RWPE2 (cell line): ENCODE measurements at places on chromosomes 12 and 14.
A peak's percentile ranks its signal among the peaks of the same experiment; 100 is the strongest.

DNA sequence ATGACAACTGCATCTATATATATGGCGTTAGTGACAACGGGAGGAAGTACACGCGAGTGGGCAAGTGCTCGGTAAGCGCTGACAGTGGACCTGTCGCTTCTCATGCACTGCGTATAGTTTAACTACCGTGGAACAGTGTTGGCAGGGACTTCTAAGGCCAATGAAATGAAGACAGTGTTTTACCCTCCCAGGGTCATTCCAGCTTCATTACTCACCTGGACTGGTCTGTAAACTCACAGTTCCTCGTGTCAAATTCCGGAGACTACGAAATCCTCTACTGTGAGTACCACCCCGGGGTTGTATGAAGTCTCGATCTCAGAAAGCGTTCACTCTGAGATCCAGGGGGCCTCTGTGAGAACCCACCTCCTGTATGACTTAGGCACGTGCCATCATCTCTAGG is 129.2 kb upstream of the EVL start:
- no peak for DNase-seq

DNA sequence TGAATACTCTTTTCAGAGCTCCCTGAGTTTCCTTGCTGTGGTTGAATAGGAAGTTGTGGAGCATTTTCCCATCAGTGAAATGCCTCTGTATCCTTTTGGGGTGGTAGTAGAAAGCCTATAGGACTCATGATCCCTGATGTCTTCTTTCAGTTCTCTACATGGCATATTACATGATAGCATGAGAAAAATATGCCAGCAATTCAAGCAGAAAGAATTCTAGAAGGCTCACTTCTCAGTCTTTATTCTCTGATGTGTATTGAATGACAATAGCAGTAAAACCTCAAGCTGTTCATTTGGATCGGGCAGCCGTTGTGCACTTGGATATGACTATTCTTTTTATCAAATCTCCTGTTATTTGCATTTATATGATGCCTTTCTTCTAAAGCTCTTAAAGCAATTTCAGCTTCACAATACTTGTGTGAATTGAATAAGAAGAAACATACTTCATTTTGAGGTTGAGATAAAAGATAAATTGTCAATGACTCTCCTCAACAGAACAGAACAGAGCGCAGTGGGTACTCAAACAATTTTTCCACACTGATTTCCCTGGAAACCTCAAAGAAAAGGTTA is 251.5 kb upstream of the FBXO33 start:
- no peak for DNase-seq

DNA sequence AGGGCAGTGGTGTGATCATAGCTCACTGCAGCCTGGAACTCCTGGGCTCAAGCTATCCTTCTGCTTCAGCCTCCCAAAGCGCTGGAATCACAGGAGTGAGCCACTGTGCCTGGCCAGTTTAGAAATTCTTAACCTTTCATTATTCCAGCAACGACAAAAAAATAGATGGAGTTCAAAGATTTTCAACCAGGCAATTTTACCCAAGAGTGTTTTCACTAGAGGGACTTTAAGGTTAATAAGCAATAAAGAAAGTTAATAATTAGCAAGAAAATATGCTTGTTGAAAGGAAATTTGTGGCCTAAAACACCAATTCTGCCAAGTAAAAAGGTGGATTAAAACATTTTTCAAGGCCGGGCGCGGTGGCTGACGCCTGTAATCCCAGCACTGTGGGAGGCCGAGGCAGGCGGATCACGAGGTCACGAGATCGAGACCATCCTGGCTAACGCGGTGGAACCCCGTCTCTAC is 14.8 kb downstream of the CDKL1 start:
- DNase-seq: no peak

DNA sequence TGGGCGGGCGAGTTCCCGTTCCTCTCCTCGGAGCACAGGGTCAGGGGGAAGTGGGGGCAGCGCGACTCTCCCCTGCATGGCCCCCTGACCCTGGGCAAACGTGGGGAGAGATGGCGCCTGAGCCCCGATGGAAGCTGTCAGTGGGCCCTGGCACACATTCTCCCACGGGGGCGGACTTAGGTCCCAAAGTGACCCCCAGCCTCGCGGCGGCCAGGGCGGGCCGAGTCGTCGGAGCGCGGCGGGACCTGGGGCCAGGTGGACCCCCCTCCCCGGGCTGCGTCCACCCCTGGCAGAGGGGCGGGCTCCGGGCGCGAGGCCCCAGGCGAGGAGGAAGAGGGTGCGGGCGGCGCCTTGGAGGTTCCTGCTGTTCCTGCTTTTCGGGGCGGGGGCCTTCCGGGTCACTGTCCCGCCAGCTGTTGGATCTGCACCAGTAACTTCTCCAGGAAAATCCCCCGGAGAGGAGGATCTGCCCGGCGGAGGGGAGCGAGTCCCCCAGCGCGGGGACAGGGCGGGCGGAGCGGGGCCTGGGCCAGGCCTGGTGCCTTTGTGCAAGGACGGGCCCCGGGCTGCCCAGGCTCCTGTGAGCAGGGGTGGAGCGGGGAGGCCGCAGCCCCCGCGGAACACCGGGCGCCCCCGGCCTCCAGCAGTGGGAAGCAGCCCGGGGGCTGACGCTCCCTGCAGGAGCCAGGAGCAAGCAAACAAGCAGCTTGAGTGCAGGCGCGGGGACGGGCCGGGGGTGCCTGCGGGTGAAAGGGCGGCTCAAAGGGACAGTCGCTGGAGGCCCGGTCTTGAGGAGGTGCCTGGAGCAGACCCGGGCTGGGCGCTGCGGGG is 15.3 kb downstream of the TNFAIP2 start:
- no peak for DNase-seq

GRCh38 chr12:122244565-122245371 is 18.9 kb upstream of the DIABLO start:
- no peak for DNase-seq

GRCh38 chr12:74170645-74171477 is 366.8 kb upstream of the ATXN7L3B start:
- DNase-seq: no peak

DNA sequence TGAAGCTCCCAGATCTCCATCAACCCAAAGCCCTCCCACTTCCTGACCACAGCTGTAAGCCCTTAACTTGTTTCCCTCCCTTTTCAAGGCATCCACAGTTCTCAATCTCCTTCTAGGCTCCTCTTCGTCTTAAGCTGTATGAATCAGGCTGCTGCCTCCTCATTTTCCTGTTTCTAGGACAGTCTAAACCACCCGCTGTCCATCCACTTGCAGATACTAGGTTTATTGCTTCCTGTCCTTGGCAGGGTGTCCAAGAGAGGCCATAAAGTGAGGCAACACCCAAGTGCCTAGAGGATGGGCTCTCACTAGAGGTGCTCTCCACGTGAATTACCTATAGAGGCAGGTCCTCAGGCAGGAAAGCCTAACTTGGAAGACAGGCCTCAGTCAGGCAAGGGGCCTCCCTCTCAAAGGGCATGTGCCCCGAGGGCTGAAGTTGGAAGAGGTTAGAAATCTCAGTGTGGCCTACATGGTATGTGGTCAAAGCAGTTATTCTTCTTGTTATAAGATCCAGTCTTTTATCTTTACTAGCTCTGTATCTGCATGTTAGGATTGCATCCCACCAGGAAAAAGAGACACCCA is 8.8 kb upstream of the TMEM106C start:
- DNase-seq: peak; percentile 10

DNA sequence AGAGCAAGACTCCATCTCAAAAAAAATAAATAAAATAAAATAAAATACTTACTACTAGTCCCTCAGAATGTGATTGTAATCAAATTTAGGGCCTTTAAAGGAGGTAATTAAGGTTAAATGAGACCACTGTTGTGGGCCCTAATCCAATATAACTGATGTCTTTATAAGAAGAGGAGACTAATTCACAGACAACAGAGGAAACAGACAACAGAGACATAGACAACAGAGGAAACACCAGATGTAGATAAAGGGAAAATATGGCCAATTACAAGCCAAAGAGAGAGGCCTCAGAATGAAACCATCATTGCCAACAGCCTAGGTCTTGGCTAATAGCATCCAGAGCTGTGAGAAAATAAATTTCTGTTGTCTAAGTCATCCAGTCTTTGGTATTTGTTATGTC is 669.0 kb upstream of the FOXG1 start:
- DNase-seq: no peak

GRCh38 chr12:5273709-5274108 is 158.2 kb upstream of the NTF3 start:
- DNase-seq: no peak

GRCh38 chr14:79464468-79464867 is 746.8 kb downstream of the DIO2 start:
- no peak for DNase-seq

DNA sequence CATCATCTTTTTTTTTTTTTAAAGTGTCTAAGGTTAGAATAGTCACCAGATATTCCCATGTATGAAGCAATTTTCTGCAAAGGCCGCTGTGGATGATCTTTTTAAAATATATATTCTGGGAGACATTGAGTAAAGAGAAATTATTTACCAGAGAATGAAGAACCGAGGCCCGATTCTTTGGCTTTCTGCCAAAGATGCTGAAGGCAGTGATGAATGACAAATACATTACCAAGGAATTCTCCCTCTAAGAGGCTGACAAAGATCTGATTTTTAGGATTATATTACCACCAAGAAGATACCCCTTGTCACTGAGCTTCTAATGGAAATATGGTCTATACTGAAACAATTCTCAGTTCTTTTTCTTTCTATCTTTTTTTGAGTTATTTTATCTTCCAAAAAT is 336.8 kb downstream of the NAV3 start:
- no peak for DNase-seq

DNA sequence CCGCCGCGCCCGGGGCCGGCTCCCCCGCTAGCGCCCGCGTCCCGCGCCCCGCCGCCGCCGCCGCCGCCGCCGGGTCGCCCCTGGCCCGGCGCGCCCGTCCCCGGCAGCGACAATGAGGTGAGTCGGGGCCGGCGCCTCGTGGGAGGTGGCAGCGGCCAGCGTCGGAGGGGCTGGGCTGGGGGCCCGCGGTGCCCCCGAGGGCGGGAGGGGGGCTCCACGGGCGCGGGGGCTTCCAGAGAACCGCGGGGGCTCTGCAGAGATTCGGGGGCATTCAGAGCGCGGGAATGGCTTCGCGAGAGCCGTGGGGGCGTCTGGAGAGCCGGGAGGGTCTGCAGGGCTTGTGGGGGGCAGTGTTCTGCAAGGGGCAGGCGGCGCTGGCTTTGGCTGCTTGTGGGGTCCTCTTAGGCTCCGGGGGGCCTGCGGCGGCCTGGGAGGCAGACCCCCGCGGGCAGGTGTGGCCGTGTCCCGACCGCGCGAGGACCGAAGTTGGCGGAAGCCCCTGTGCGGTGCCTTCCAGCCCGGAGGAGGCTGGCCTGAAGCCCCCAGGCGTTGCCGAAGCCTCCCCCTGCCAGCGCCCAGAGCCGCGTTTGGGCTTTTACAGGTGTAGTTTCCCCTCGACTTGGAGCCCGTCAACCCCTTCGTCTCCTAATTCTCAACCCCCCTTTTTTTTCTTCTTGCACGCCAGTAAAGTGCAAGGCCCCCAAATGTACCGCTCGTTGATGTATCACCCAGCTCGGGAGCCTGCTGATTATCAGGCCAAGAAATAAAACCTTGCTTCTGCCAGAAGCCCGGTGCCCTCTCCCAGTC is 93.1 kb upstream of the EVL start:
- DNase-seq: no peak

GRCh38 chr12:115135800-115136211 is 451.8 kb upstream of the TBX3 start:
- DNase-seq: no peak
